CD4-positive, alpha-beta T cell treated with Interleukin-12 subunit alpha and Interleukin-12 subunit beta, for 1 hour (primary cell): ENCODE measurements at places on chromosomes 3 and 15.
A peak's percentile ranks its signal among the peaks of the same experiment; 100 is the strongest.

- no peak for DNase-seq
Observed at GRCh38 chr15:45372041-45372995, 6.0 kb downstream of the GATM start.

DNA sequence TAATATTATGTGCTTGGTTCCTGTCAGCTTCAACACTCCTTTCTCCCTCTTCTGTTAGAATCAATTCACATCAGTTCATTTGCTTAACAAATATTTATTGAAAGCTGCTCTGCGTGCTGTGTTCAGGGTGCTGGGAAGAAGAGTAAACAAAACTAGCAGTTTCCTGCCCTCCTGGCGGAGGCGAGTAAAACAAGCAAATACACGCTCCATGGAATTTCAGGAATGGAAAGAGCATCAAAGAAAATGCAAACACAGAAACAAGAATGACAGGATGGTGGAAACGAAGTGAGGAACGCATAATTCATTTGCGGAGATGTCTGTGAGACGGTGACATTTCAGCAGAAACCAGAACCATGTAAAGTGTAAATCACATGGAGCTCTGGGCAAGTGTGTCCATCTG, 49.4 kb upstream of the SPTSSB start:
- no peak for DNase-seq

DNA sequence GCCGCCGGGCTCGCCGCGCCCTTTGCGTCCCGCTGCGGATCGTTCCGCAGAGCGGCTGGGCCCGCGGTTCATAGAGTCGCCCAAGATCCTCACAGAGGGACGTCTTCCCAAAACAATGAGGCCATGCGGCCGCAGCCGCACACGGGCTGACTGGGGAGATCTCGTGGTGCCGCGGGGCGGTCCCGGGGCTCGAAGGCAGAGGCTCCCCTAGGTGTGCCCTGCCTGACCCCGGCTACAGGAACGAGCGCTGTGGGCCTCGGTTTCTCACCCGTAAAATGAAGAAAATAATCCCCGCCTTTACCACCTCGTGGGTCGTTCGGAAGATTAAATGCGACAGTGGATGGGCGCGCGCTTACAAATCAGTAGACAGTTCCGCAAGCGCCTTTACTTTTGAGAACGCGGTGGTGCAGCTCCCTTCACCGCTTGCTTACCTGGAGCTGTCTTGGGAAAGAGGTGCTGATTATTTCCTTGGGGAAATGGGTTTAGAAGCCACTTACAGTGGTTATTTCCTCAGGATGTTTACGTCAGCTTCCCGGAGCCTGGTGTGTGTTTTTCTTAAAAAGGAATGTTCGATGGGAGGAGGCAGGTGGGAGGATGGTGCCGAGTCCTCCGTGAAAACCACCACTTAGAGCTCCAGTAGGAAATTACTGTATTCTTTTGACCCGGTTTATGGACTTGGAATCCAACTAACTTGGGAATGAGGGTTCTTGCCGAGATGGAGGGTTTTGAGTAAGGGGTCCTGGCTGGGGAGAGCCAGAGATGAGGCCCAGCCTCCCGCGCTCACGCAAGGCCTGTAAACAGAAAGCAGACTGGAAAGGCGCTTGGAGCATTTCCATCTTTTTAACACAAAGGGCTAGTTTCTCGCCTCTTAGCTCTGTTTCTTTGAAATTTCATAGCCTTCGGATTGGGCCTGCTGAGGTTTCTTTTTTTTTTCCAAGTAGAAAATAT, 1.9 kb upstream of the MEX3B start:
- no peak for DNase-seq

GRCh38 chr15:57626713-57627440, 35.2 kb downstream of the MYZAP start:
- no peak for DNase-seq

GRCh38 chr3:37545479-37545878, 316.2 kb upstream of the CTDSPL start:
- no peak for DNase-seq

GRCh38 chr3:46909535-46910161, 32.1 kb downstream of the PTH1R start:
- peak; percentile 78 for DNase-seq

DNA sequence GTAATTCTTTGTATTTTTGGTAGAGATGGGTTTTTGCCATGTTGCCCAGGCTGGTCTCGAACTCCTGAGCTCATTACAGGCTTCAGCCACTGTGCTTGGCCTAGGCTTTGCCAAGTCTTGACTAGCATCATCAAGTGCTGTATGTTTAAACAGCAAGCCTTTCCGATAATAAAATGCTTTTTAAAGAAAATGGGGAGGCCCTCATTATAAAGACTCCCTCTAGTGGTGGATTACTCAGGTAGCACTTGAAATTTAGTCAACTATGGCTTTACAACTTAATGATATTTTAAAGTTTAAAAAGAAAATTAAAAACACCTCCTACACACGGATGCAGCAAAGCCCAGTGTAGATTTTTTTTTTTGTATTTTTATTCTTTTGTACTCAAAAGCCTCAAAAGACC, 213.6 kb downstream of the GAP43 start:
- DNase-seq: peak; percentile 7

- peak; percentile 74 for DNase-seq
Observed at GRCh38 chr15:63892794-63893441, 59.2 kb upstream of the HERC1 start.

DNA sequence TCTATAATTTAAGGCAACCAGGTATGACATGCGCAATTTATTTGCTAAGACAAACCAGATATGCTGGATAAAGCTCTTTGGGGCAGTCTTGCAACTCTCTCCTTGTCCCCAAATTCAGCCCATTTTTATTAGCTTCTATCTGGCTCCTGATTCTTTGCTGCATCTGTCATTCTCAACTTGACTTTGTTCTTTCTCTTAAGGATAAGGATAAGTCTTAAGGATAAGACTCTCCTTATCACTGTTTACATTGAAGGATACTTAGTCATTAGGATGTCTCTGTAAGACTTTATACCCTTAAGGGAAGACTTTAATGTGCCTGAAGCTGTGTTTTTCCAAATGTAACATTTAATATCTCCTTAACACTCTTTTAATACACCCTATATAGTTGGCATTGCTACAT, 49.2 kb downstream of the ALCAM start:
- no peak for DNase-seq

DNA sequence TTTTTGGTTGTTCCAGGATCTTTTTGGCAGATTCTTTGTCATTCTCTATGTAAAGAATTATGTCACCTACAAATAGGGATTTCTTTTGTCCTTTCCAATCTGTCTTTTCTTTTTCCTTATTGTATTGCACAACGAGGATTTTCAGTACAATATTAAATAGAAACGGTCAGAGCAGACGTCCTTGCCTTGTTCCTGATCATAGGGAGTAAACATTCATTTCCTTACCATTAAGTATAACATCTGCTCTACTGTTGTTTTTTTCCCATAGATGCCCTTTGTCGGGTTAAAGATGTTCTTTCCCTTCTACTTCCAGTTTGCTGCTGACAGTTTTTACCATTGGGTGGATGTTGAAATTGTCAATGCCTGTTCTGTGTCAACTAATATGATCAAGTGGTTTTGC, 528.4 kb downstream of the OCA2 start:
- DNase-seq: no peak

- no peak for DNase-seq
Observed at GRCh38 chr3:32946973-32947788, 4.3 kb upstream of the CCR4 start.

GRCh38 chr3:32430900-32431299, 39.2 kb downstream of the CMTM7 start:
- peak; percentile 37 for DNase-seq

DNA sequence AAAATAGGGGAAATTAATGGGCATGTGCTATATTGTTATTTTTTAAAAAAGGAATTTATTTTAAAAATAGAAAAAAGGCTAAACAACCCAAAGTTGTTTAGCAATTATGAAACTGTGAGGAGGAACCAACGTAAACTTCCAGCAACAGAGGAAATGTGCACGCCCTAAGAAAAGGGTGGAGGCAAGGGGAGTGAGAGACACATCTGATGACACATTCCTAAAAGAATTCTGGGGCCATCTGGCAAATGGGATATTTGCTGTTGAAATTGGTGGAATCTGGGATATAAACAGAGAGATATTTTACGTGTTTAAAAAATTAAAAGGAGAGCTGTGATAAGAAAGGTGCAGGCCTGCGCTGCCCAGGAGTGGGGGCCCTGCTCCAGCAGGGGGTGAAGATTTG, 50.8 kb upstream of the MUC13 start:
- DNase-seq: no peak

DNA sequence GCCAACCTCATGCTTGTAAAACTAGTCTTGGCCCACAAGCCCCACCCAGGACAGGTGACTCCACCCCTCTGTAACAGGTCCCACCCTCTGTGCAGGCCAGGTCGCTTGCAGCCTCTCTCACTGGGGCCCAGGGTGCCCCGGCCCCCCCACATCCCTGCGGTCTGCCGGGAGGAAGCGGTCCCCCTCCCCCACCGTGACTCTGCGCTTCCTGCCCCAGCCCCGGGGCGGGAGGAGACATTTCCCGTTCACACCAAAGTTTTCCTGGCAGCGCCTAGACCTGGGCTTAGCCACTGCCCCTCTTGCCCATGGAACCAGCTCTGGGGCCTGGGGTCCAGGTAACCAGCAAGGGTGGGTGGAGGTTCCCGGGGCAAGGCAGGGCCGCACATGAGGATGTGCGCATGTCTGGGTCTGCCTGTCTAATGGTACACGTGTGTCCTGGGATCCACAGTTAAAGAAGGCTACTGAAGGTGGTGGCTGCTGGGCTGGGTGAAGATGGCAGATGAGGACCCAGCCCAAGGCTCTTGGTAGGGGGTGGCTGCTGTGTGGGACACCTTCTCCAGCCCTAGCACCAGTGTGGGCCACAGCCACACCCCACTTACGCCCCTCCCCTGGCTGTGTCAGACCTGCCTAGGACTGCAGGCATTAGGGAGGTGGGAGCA, 8.4 kb downstream of the NBEAL2 start:
- peak; percentile 93 for DNase-seq

DNA sequence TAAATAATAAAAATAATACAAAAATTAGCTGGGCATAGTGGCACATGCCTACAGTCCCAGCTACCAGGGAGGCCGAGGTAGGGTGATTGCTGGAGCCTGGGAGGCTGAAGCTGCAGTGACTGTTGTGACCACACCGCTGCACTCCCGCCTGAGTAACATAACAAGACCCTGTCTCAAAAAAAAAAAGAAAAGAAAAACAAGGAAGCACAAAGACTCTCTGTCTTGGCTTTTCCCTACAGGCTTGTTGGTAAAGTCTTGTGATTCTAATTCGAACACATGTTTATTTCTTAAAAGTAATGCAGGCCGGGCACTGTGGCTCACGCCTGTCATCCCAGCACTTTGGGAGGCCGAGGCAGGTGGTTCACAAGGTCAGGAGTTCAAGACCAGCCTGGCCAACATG, 60.1 kb downstream of the CAPN3 start:
- no peak for DNase-seq

- no peak for DNase-seq
Observed at GRCh38 chr3:140699516-140700231, 21.8 kb downstream of the TRIM42 start.

- DNase-seq: no peak
Observed at GRCh38 chr3:125318871-125319270, 56.3 kb downstream of the ZNF148 start.

- no peak for DNase-seq
Observed at GRCh38 chr3:155441506-155441905, 148.0 kb upstream of the STRIT1 start.

DNA sequence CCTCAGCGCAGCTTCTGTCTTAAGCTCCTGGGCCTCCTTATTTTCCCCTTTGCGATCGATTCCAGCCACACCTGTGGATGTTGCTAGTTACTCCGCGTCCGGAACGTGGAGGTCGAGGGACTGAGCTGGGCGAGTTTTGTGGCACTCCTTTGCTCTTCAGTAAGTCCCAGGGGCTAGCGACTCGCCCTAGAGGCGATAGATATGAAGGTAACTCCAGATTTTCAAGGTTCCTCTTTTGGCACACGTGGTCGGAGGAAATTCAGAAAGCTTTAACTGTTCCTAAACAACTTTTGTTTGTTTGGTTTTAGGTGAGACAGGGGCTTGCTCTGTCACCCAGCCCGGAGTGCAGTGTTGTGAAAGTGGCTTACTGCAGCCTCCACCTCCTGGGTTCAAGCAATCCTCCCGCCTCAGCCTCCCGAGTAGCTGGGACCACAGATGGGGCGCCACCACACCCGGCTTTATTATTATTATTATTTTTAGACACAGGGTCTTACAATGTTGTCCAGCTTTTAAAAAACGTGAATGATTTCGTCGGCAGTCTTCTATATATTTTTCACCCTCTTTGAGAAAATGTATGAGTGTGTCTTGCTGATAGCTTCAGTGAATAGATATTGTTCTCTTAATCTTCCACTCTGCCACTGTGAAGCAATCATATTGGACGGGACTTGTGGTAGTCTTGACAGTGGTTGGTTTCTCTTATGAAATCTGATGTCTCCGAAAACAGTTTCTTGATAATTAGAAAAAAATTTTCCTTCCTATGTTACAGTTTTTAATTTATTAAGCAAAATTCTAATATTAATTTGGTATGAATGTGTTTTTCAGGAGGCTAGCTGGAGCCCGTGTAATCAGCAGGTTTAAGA, 785 bp downstream of the MFSD1 start:
- no peak for DNase-seq

- DNase-seq: no peak
Observed at GRCh38 chr15:61153291-61153690, 75.8 kb downstream of the RORA start.

DNA sequence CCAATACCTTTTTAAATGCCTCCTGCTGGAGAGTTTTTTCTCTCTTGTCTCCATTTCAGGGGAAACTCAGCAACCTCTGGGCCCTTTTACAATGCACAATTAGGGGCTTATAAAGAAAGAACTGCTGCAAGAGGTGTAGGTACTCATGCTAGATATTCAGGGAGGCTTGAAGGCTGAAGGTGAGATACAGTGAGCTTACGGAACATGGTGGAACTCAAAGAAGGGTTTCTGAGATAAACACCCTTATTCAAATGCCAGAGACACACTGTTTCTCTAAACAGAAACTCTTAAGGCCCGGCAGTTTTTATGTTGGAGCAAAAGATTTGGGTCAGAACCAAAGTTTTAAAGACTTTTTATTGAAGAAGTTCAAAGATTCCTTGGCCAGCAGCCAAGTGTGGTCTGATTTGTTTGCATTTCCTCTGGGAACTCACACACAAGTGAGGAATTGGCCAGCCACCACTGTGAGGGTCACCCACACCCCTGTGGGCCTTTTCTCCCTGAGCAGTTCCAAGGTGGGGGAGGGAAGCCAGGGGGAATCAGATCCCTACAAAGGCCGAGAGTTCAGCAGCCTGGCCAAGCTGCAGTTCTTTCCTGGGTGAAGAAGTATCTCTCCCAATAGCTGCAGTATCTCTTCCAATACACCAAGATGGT, 47.8 kb downstream of the TNFAIP8L3 start:
- DNase-seq: no peak

GRCh38 chr15:24901409-24901808, 53.4 kb upstream of the SNRPN start:
- DNase-seq: no peak
